Daoy (cell line): ENCODE measurements at places on chromosomes 1 and 21.

DNA sequence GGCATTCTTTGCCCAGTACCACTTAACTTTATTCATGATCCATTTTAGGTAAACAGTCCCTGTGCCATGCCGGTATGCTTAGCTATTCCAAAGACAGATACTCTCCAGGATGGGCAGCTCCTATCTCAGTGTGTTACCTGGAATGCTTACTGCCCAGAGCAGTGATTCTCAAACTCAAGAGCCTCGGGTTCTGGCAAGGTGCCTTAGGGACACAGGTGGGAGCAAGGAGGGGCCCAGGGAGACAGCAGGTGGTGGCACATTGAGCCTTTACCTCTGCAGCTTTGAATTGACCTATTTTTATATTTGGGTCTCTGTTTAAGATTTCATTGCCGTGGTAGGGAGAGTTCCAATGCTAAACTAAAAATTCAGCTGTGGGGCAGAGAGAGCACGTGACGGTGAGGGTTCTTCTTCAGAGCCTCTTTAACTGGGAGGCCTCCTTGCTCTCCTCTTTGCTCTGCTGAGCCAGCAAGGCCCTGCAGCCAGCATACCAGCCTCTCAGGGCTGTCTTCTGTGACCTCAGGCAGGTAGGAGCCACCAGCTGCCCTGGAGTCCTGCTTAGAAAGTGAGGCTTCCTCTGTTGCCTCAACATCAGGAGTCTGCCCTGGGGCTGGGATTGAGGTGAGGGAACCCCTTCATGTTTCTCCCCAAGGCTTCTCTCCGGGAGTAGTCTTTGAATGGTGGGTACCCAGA is 20.2 kb downstream of the PHGDH start:
- DNase-seq: no peak

DNA sequence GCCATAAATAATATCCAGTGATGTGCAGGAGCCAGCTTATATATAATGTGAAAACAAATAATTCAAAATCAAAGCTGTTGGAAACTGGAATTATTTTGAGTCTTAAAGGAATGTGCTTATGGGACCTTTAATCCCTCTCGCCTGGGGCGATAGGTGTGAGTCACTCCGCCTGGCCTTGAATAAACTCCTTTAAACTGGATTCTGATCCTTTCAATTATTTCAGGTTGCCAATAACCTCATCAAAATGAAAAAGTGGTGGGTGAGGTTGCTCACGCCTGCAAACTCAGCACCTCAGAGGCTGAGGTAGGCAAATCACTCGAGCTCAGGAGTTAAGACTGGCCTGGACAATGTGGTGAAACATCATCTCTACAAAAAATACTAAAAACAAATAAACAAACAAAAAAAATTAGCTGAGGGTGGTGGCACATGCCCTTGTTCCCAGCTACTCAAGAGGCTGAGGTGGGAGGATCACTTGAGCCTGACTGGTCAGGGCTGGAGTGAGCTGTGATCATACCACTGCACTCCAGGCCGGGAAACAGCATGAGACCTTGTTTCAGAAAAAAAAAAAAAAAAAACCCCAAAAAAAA is 11.4 kb upstream of the SLC2A5 start:
- peak; percentile 74 for DNase-seq

- DNase-seq: no peak
Observed at GRCh38 chr1:77704736-77705135, 22.3 kb upstream of the ZZZ3 start.

GRCh38 chr1:167722152-167722869 is 529 bp downstream of the MPZL1 start:
- DNase-seq: peak; percentile 72

- DNase-seq: no peak
Observed at GRCh38 chr1:19342894-19343616, 30.9 kb downstream of the SLC66A1 start.

DNA sequence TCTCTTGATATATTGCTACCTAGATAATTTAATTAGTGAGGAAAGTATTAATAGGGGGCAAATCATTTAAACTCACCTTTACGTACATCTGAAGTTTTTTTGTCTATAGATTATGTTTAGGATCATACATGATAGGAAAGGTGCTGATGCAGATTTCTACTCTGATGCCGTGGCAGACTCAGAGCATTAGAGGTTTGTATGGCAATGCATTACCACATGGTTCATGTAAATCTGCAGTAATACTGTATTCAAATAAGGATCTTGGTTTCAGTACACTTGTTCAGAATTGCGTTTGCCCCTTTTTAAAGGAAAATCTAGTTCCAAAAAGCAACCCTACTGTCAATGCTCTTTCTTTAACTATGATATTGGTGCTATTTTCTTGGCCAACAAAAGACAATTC is 288.3 kb downstream of the PTPRC start:
- no peak for DNase-seq
